ENCODE measurements at places on chromosomes 2 and 18.
A peak's percentile ranks its signal among the peaks of the same experiment; 100 is the strongest.

DNA sequence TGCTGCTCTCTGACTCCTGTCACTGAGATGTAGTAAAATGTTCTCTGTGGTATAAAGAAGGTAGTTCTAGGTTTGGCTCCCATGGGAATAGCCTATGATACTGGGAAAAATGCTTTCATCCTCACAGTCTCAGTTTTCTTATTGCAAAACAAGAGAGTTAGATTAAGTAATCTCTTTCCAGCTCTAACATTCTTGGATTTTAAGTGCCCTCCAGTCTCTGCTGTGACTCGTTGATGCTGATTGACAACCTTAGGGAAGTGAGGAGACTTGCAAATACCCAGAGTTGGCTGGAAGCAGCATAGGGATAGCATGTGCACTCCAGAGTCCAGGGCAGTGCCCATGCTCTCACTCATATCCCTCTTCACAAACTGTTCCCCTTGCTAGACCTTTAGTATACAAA is 534.9 kb downstream of the SLC4A3 start:
- DNase-seq, result no peak

GRCh38 chr2:207227062-207227748 is 61.5 kb upstream of the KLF7 start:
- DNase-seq, result no peak

GRCh38 chr2:218878926-218879761 is 1.5 kb upstream of the WNT10A start:
- no peak for DNase-seq

GRCh38 chr2:10864861-10865636 is 46.7 kb upstream of the KCNF1 start:
- peak; percentile 36 for DNase-seq

GRCh38 chr2:28869494-28870145 is 489 bp downstream of the TRMT61B start:
- DNase-seq, result peak; percentile 1

DNA sequence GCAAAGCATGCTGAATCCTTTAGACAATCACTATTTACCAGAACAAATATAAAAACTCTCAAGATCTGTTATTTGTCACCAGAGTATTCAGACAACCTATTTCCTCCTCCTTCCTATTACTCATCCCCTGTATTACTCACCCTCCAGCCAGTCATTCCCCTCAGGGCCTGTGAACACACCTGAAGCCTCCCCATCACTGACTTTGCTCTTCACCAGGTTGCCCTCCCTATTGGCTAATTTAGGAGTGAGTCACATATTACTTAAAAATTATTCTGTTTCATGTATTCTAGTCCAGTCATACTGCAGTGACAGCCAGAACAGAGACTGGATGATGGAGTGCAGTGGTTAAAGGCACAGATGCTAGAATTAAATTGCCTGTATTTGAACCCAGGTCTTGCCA is 3.7 kb upstream of the ATG16L1 start:
- peak; percentile 75 for DNase-seq

DNA sequence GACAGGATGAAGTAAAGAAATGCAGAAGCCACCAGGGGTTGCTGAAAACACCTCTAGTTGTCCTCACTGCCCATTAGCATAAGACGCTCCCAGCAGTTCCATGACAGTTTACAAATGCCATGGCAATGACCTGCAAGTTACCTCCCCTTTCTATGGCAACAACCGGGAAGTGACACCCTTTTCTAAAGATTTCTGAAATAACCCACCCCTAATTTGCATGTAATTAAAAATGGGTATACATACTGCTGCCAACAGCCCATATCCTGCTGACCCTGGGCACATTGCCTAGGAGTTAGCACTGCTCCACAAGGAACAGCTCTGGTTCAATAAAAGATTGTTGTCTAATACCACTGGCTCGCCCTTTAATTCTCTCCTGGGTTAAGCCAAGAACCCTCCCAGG is 178.3 kb upstream of the LRATD1 start:
- DNase-seq, result no peak

- no peak for DNase-seq
Observed at GRCh38 chr2:158388159-158388558, 68.4 kb downstream of the CCDC148 start.

- DNase-seq, result no peak
Observed at GRCh38 chr2:135050684-135051083, 1.4 kb upstream of the RAB3GAP1 start.

GRCh38 chr18:34932792-34933466 is 108.3 kb upstream of the MAPRE2 start:
- no peak for DNase-seq

- no peak for DNase-seq
Observed at GRCh38 chr18:47151439-47151838, 1.1 kb upstream of the HDHD2 start.

GRCh38 chr2:237735798-237736197 is 62.8 kb upstream of the RBM44 start:
- DNase-seq, result no peak

GRCh38 chr18:32036506-32037180 is 18.0 kb downstream of the RNF125 start:
- no peak for DNase-seq

GRCh38 chr2:119315241-119315925 is 51.3 kb downstream of the C2orf76 start:
- DNase-seq, result no peak

GRCh38 chr2:84297155-84297554 is 161.9 kb downstream of the SUCLG1 start:
- DNase-seq, result no peak

DNA sequence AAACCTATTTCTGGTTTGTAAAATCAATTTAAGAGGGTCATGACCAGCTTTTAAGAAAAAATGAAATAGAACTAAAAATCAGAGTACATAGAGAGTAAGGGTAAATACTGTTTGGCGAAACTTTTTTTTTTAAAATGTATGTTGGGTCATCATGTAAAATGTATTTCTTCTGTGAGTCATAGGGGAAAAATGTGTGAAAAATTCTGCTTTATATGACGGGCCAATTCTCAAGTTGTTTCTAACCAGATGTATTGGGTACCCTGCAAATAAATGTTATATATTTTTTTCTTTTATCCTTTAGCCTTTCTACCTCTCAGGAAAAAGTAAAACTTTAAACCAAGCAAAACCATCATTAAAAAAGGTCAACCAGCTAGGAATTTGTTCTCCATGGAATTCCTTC is 13.9 kb downstream of the AFTPH start:
- no peak for DNase-seq

DNA sequence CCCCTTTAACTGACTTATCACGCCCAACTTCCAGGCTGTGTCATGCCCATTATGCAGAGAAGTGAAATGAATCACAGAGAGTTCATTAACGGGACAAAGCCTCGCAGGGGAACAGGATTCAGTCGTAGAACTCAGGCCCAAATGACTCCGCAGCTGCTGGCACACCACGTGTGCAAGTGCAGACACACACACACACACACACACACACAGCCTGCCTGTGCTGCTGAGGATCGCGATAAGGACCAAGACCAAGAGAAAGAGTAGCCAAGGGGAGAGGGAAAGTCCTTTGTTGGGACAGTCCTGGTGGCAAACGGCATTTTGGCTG is 90.0 kb upstream of the TAF1B start:
- no peak for DNase-seq

- DNase-seq, result no peak
Observed at GRCh38 chr2:61645911-61646310, 107.8 kb upstream of the XPO1 start.

DNA sequence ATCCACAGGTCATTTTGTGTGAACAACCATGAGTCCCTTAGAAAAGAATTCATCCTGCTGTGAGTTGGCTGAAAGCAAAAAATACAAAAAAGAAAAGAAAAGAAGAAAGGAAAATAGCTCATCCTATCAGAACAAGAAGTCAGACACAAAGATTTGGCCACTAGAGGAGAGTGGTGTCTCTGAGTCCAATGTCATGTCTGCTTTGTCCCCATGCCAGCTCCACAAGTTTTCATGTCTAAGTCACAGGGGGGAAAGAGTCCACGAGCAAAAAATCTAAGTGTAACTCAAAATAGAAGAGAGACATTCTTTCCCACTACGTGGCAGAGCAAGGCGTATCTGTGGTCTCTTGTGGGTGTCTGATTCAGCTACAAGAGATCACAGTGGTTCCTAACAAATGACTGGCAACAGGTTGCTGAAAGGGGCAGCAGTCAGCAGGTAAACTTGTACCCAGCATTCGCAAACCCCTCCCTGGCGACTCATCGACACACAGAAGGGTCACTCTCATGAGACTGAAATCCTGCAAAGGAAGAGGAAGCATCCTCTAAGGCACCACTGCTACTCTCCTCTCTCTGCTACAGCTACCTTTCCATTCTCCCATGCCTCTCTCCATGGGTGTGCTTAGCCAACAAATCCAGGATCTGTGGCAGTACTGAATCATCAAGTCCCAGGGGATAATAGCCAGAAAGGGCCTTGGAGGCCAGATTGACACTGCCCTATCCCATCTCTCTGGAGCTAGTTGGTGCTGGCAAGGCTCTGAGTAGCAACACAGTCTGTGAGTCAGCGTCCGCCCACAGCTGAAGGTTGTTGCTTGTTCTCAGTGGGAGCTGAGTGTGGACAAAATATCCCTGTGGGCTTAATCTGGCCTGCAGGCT is 123.0 kb upstream of the SLC39A10 start:
- DNase-seq, result no peak

DNA sequence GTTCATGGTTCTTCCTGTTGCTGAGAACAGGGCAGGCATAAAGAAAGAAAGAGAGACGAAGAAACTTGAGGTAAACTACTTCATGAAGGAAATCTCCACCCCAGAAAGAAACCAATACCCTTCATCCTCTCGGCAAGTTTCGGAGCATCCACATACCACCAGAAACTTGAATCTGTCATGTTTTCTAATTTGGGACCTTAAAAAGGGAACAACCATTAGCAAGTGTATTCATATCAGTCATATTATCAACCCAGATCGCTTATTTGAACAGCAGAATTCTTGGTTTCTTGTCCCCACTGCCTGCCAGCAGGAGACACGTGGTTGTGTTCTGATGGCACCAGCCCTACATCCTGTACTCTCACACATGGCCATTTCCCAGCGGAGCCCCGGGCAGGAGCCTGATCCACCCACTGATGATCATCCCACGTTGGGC is 53.2 kb upstream of the FZD7 start:
- DNase-seq, result no peak

DNA sequence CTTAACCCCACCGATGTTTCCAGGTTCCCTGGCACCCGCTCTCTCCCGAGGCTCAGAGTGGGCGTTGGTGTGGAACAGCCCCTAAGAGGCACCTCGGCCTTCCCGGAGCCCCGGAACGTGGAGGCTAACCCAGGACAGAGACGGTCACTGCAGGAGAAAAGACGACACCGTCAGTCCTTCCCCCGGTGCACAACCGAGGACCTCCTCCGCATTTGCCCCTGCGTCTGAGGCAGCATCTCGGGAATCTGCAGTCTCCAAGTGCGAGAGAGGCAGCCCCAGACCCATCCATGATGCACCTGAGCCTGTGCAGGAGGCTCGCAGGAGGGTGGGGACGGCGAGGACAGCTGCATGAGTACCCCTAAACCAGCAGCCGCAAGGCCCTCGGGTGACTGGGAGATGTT is 204.9 kb upstream of the SALL3 start:
- DNase-seq, result no peak

DNA sequence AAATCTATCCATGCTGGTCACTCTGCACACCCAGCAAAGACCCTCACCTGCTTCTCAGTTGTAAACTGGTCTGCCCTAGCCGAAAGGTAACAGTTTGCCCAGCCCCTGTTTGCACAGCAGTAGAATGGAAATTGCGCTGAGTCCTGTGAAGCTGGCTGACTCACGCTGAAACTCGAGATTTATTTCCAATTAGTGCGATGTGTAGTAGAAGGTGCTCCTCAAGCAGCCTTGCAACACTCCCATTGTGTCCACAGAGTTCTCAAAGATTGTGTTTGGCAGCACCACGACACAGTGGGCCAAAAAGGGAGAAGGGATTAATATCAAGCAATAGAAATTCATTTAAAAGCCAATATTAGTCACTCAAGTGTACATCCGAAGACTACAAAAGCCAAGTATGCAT is 21.7 kb upstream of the APCDD1 start:
- DNase-seq, result no peak

DNA sequence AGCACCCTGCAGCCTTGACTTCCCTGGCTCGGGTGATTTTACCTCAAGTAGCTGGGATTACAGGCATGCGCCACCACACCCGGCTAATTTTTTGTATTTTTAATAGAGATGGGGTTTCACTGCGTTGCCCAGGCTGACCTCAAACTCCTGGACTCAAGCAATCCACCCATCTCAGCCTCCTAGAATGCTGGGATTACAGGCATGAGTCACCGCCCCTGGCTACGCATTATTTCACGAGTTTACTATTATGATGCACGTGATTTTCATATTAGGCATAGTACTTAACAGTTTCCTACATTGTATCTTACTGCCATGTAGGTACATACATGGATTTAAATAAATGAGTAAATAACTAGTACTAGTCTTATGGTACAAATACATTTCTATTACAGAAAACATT is 4.4 kb downstream of the DYNC2LI1 start:
- DNase-seq, result no peak

GRCh38 chr2:68709421-68709911 is 25.1 kb upstream of the ARHGAP25 start:
- DNase-seq, result no peak

DNA sequence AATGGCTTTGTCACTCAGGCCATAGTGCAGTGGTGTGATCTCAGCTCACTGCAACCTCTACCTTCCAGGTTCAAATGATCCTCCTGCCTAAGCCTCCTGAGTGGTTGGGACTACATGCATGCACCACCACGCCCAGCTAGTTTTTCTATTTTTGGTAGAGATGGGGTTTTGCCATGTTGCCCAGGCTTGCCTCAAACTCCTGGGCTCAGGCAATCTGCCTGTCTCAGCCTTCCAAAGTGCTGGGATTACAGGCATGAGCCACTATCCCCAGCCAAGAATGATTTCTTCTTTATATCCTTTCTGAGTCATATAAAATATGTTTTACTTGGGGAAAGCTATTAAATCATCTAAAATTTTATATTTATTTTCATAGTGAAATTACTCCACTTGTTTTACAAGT is 61.3 kb downstream of the CYBRD1 start:
- no peak for DNase-seq

DNA sequence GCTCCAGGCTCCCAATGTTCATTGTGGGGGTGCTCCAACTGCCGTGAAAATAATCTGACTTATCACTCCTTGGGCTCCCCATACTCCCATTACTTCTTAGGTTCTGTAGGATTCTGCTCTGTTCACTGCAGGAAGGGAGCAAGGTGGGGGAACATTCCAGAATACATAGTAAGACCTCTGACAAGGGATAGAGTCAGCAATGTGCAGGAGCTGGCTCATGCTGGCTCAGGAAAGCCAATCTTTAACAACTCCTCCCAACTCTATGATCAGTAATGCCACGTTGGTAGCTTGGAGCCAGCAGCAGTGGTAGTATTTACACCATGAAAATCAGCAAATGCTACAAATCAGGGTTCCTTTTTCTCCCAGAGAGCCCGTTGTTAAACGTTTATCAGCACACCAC is 44.4 kb downstream of the FECH start:
- DNase-seq, result no peak
